ENCODE measurements at places on chromosomes 4 and X.

DNA sequence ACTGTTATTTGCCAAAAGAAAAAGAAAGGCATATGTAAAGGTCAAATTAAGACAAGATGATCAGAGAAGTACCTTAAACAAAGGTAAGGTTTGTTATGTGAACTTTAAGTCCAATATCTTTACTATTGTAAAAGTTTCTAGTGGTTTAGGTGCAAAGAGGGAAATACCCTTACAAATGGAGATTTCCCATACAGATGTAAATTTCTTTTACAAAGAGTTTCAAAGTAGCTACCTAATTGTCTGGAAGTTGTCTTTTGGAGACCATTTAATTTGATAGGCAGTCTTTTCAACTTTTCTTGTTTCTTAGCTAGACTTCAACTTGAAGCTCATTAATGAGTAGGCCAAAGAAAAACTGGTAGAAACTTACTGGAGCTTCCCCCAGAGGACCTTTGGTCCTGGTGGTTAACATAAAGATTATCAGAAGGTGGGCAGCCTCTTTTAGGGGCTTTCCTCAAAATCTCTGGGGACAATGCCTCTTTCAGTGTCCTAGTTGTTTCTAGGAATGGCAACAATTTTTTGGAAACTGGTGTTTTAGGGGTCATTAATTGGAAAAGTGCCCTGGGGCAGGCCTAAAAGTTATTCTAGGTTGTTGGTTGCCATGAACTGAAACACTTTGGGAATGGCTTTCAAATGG, 297.3 kb downstream of the GUCY2F start:
- DNase-seq, result no peak

GRCh38 chr4:162116095-162116779, 47.6 kb downstream of the FSTL5 start:
- no peak for DNase-seq

GRCh38 chr4:140260227-140260626, 106.2 kb upstream of the MAML3 start:
- no peak for DNase-seq

GRCh38 chr4:3287271-3287971, 5.4 kb upstream of the RGS12 start:
- no peak for DNase-seq

- DNase-seq, result no peak
These were observed 167.4 kb downstream of the FBXO8 start for GRCh38 chr4:174116021-174116420.

DNA sequence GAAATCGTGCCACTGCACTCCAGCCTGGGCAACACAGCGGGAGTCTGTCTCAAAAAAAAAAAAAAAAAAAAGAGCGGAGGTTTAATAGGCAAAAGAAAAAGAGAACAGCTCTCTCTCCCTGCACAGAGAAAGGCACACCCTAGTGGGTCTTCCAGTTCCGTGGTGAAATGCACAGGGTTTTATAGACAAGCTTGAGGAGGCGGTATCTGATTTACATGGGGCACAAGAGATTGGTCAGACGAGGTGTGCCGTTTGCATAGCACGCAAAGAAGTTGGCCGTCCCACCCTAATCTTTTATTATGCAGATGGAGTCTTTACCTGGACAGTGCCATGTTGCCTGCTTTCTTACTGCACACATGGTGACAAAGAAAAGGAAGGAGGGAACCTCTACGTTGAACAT, 33.5 kb upstream of the REST start:
- DNase-seq, result no peak

GRCh38 chrX:153474718-153475117, 4.3 kb upstream of the HAUS7 start:
- DNase-seq, result no peak

DNA sequence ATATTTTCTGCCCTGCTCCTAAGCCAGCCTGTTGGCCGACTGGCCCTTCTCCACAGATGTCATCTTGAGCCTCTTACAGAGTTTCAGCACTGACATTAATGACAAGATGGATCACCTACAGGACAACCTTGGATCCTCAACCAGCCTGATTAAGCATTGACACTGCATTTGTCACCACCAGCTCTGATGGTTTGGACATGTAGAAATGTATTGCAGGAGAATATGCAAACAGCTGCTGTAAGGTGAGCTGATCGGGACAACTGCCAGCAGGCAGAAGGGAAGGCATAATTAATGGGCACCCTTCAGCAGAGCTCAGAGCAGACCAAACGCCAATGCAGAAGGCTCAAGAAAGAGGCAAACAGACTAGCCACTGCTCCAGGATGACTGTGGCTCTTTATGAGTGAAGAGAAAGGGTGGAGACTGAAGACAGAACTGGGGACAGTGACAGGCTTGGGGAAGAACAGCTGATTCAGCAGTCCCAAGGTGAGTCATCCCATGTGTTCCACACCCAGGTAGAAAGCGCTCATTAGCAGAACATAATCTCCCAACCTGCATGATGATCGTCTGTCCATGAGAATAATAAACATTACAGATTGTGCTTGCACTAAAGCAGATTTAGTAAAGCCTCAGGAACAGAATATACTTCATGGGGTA, 6.7 kb downstream of the CORIN start:
- DNase-seq, result no peak

GRCh38 chr4:188177997-188178675, 38.9 kb downstream of the TRIML1 start:
- no peak for DNase-seq

- no peak for DNase-seq
These were observed 483.5 kb downstream of the ARAP2 start for GRCh38 chr4:35760807-35761206.

GRCh38 chr4:676871-677235, 2.5 kb downstream of the MYL5 start:
- no peak for DNase-seq

DNA sequence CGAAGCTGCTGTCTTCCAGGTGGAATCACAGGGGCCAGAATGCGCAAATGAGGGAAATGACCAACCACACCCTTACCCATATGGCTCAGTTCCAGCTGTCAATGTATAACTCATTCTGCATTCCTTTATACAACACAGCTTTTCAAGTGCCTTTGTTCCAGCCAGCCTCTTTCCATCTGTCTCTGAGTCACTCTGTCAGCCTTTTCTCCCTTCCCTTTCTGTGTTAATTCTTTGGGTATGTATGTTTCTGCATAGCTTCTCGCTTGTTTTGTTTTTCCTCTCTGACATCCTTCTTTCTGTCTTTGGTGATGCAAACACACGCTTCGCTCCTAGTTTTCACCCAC, 54.5 kb downstream of the RS1 start:
- no peak for DNase-seq

GRCh38 chr4:24262084-24262483, 322.3 kb downstream of the DHX15 start:
- DNase-seq, result no peak

GRCh38 chrX:106606571-106606970, 5.2 kb upstream of the RADX start:
- no peak for DNase-seq

GRCh38 chrX:100928660-100929613, at the start of gene XKRX:
Gene XKRX, minus strand, starts transcription at chrX:100928917. Its CDS starts 613 bp downstream, at chrX:100928304.
- no peak for DNase-seq

DNA sequence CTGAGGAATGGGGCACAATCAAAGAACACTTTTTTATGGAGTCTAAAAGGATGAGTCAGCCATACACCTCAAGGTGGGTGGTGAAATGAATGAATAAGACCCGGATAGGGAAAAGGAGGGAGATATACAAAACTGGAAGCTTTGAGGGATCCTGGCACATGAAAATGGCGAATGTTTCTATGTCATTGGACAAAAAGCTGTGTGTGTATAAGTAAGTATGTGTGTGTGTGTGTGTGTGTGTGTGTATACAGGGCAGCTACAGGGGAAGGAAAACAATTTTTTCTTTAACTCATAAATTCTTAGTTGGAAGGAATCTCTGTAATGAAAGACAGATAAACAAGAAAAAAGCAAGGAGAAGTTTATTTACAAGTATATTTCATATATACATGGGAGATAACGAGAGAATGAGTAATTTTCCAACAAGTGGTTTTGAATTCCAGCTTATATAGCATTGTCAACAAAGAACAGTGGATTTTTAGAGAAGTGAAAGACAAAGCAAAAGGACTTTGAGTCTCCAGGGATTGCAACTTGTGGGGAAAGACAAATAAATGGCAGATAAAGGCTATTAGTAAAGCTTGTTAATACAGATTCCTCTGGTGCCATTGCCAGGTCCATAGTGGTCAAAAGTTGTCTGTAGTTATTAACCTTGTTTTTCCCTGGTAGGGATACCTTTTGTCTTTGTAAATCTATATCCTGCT, 99.7 kb downstream of the MMRN1 start:
- no peak for DNase-seq

Data from stimulated activated CD8-positive, alpha-beta memory T cell treated with anti-CD3 and anti-CD28 coated beads, Interleukin-2, amount 100 ng/mL, for 1 hour (primary cell).